ENCODE measurements at places on chromosomes 1 and 21. TPM values are rescaled to one million over a fixed set of nuclear protein-coding genes. Genes with fewer than 3 reads are reported as not detected.

Gene RGSL1
- not detected for total RNA-seq

Gene PFKFB2
- 14.6 TPM for total RNA-seq

Gene CLIC6
- 0.90 TPM for total RNA-seq

Gene C1QB
- not detected for total RNA-seq

Gene C1orf116
- total RNA-seq = 0.55 TPM

Gene KLHDC8A
- 1.0 TPM for total RNA-seq

Gene CNR2
- total RNA-seq = not detected

Gene SPRR2E
- total RNA-seq = not detected

Data from H9 (cell line).